AG04449 (cell line): ENCODE measurements at places on chromosomes 3 and 15.

GRCh38 chr3:124928333-124929202 lies 6.0 kb downstream of the MUC13 start:
- no peak for DNase-seq

DNA sequence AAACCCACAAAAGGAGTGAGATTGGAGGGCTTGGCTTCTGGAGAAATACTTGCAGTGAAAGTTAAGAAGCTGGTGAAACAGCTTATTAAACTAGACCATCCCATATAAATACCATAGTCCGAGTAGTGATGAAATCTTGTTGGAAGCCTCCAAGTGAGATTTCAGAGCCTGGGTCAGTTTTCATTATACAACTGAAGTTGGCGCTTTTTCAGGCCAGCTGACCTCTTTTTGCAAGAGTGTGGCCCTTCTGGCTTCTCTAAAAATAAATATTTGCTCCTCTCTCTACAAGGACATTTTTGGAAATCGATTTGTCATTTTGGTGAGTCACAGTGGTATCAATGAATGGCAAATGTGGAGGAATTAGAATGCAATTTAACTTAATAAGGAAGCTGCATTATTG lies 51.2 kb upstream of the THRB start:
- DNase-seq, result no peak

- no peak for DNase-seq
Measured at GRCh38 chr3:127073941-127074820, 91.3 kb downstream of the PLXNA1 start.

DNA sequence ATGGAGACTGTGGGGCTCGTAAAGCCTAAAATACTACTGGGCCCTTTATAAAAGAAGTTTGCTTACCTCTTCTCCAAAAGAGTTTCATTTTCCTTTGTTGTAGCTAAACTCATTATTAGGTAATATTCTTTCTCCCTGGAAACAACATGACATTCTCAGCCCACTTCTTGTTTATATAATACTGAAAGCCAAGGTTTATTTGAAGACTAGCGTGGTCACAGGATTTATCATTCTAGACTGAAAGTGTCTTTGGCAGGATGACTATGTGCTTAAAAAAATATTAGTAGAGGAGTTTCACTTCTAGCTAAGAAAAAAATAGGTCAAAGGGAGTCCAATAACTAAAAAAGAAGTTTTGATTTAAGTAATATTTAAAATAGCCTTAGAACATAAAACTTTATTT lies 1085.2 kb upstream of the CADM2 start:
- DNase-seq, result no peak

DNA sequence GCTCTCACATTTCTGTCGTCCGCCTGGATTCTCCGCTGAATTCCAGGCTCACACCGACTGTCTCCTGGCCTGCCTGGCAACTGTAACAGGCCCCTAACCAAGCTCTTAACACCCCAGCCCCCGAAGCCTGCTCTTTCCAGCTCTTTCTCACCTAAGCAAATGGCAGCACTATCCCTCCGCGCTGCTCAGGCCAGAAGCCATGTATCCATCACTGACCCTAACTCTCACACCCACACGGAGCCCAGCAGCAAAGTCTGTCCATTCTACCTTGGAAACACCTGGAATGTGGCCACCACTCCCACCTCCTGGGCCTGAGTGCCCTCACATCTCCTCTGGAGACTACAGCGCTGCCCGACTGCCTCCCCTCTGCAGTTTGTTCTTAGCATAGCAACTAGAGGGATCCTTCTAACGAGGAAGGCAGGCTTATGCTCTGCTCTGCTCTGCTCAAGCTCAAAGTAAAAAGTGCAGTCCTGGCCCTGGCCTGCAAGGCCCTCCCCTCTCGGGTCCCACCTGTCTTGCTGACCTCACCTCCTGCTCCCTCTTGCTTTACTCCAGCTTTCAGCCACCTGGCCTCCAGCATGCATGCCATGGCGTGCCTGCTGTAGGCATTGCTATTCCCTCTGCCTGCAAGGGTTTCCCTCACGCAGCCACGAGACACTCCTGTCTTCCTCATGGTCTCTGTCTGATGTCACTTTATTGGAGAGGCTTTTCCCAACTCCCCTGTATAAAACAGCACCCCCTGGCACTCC lies 27.2 kb downstream of the FEM1B start:
- no peak for DNase-seq

DNA sequence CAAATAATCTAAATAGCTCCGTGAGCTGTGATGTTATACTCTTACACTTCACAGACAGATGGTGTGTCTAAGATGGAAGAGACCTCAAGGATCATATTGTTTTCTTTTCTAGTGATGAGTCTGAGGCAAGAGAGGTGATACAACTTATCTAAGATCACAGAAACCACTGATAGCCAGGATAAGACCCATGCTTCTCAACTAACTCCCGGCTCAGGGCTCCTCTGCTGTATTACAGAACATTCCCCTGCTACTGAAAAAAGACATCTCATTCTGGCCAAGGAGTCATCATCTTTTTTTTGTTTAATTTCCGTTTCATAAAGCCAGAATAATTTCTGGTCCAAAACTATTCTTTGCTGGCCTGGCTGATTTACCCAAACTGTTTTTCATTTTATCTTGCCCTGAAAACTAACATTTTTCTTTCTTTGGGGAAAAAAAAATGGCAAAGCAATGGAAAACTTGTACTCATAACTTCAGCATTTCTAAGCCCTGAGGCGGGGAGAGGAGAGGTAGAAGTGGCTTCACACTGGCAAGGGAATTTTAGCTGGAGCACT lies 46.9 kb upstream of the GAP43 start:
- DNase-seq, result no peak

- no peak for DNase-seq
Measured at GRCh38 chr3:11718637-11719405, 75.1 kb upstream of the VGLL4 start.

DNA sequence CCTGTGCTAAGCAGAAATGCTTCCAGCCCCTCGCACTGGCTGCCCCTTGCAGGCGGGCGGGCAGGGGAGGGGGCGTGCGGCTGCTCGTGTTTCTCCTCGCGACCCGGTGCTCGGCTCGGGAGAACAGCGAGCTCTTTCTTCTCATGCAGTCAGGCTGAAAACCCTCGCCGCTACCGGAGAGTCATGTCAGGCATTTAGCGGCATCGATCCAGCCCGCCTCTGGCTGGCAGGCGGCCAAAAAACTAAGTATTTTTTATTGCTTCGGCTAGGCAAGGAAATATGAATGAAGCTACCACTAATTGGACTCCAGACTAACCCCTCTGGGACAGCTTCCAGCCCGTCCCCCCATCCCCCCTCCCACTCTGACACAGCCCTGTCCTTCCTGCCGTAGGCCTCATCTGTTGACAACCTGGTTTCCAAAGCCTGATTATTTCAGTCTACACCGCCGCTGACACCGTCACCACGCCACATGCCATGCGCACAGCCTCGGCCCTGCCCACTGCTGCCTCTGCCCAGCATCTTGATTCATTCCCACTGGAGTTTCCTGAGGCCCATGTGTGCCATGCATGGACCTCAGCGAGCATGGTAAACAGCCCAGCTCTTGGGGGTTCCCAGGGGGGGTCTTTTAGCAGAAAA lies 35.3 kb downstream of the TLE3 start:
- DNase-seq, result peak; percentile 87

DNA sequence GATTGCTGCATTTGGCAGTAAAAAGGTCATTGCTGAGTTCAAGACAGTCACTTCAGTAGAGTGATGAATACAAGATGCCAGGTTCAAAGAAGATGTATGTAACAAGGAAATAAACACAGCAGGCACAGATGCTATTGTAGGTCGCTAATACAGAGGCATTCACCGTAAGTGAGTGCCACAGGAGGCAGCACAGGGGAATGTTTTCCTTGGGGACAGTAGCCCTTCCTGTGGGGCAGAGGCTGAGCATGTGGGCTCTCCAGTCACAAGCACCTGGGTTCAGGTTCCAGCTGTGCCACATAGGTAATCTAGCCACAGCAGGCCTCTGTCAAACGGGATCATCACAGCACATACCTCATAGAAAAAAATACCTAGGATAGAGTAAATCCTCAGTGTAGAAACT lies 86.3 kb downstream of the RSL24D1 start:
- DNase-seq, result no peak

DNA sequence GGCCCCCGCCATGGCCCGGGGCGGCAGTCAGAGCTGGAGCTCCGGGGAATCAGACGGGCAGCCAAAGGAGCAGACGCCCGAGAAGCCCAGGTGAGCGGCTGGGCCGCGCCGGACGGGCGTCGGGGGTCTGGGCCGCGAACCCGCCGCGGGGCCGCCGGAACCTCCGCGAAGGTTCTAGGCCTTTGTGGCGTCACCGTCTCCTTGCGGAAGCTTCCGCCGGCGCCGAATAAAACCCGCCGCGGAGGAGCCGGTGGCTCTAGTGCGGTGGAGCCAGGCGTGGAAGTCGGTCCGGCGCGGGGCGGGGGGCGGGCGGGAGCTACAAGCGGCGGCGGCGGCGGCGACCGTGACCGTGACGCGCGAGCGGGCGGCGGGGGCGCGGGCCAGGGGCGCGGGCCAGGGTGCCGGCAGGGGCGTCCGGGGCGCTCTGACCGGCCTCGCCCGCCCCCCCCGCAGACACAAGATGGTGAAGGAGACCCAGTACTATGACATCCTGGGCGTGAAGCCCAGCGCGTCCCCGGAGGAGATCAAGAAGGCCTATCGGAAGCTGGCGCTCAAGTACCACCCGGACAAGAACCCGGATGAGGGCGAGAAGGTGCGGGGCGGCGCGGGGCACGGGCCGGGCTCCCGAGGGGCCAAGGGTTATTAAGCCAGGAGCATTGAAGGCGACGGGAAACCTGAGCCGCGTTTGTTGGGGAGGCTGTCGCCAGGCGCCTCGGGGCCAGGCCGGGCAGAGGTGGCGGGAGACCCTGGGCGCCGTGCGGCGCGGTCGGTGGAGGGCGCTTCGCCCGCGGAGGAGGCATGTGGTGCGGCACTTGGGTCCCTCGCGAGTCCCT lies at the start of gene DNAJA4:
Gene DNAJA4 (plus strand): TSS at position 259 of the 833 bp plus-strand sequence. CDS start 202 bp downstream, at position 461.
- no peak for DNase-seq

GRCh38 chr3:73572368-73572767 lies 52.4 kb downstream of the PDZRN3 start:
- DNase-seq, result no peak

DNA sequence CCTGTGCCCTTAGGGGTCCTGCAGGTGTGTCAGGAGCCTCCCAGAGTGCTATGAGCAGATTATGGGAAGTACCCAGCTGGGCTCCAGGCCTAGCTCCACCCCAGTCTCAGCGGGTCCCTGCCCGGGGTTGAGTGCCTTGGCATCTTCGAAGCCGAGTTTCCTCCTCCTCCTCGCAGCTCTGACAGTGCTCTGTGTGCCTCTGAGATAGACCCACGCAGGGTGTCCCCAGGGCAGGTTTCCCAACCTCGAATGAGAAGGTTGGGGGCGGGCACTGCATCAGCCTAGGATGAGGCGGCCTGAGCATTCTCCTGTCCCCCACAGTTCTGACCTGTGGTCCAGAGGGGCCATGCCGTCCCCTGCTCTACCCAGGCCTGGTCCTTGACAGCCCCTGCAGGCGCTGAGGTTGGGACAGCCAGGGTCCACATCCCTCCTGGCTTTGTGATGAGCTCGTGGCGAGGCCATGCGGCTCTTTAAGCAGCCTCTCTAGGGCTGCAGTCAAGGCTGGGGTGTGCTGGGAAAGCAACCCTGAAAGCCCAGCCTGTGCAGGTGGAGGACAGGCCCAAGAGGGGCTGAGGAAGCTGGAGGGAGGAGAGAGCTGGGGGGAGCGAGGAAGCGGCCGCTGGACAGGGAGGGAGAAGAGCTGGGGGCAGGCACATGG lies 20.2 kb upstream of the SKOR1 start:
- DNase-seq, result no peak

DNA sequence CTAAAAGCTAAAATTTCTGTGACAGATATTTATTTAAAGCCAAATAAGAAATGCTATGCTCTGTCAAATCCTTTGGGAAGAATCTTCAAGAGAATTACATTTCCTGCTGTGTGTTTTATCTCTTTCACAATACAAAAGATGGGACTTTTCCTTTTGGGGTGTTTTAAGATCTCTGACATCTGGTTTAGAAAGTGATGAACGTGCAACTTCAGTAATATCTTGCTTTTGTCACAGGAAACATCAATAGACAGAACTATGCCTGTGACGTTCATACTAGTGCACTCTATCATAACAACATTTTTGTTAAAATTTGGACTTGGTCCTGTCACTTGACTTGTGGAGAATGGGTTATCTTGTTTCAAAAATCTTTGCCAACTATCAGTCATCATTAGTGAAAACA lies 195.7 kb upstream of the KCNMB2 start:
- DNase-seq, result no peak

GRCh38 chr15:99399061-99399460 lies 147.8 kb downstream of the LRRC28 start:
- DNase-seq, result no peak

- DNase-seq, result no peak
Measured at GRCh38 chr3:14509796-14510100, 30.4 kb downstream of the GRIP2 start.

GRCh38 chr3:43207628-43208085 lies 78.7 kb upstream of the SNRK start:
- DNase-seq, result no peak

DNA sequence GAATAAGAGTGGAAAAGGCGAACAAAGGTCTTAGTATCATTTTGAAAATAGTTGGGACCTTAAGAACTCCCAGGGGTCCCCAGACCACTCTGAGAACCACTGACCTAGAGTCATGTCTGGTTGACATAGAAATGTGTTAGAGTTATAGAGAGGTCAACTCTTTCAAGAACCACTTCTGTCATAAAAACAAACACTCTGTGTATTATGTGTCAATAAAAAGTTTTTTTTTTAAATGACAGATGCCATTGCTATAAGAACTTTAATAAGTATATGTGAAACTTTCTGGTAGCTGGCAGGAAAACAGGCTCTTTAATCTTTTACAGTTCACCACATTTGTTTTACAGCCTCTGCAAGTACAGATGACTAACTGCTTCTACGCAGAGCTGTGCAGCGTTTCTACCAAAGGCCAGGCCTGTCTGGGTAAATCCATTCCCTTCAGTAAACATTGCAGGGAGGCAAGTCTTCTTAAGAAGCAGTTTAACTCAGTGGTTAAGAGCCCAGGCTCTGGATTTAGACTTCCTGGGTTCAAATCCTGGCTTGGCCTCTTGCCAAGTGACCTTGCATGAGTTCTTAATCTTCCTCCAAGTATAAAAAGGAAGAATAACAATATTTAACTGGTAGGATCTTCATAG lies 56.6 kb downstream of the RFTN1 start:
- DNase-seq, result no peak
